Left ventricle myocardium superior (tissue), 1 donor: ENCODE measurements at places on chromosomes 13 and 19.

DNA sequence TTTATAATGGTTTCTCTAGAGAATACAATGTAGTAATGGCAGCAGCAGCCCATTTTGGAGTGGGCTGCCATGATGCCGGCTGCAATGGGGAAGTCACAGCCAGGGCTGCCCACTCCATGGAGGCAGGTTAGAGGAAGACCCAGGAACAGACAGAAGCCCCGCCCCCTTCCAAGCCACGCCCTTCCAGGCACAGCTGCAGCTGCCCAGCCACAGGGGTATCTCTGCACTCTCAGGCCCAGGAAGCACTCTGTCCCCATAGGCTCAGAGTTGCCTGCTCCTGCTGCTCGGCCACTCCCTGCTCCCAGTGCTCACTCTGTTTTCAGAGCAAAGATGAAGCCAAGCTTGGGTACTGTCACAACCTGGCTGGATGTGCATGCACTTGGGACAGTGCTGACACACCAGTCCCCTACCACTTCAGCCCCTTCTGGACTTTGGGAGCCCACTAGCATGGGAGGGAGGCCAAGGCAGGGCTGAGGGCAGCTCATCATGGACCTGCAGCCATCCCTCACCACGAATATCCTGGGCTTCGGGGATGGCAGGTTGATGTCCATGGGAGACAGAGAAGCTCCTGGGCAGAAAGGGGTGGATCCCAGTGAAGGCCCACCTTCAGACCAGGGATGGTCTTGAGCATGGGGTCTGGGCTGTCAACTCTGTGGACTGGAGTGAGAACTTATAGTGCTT is 1224.2 kb downstream of the SLITRK5 start:
- DNase-seq = no peak

GRCh38 chr13:98236197-98236596 is 59.1 kb upstream of the RNF113B start:
- no peak for DNase-seq

DNA sequence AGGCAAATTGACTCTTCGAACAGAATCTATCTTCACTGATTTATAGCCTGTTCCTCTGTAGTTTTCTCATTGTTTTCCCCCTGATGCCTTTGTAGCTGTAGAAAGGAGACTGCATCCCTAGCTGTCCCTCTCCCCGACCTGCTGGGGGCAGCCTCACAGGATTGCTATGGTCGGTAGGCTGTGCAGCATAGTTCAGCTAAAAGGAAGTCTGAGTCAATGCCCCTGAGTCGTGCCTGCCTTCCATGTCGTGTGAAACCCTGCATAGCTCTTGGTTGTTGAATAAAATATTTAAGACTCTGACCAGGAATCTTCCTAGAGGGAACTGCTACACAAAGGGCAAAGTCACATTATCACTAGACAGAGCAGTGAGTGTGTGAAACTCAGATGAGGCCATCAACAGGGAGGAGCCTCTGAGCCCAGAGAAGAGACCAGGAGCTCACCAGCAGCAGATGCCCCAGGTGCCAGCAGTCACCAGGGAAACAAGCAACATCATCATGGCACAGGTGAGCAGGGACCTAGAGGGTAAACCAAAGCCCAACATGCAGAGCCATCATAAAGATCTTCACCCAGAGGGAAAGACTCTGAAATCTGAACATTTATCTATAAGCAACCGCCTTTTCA is 108.4 kb upstream of the NBEA start:
- no peak for DNase-seq

DNA sequence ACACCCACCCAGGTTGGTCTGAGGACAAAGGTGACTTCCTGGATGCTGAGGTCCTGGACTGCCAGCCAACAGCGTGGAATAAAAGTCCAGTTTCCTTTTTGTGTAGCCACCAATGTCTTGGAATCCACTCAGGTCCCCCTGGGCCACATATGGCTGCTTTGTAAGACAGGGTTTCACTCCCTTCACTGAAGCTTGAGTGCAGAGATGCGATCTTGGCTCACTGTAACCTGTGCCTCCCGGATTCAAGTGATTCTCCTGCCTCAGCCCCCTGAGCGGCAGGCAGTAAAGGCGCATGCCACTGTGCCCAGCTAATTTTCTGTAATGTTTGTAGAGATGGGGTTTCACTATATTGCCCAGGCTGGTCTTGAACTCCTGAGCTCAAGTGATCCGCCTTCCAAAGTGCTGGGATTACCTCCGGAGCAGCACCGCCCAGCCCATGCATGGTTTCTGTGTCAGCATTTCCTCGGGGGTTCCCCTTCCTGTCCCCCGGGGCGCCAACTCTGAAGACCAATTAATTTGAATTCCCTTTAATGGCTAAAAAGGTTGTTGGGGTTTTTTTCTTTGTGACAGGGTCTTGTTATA is 17.5 kb downstream of the KANK2 start:
- DNase-seq = no peak

DNA sequence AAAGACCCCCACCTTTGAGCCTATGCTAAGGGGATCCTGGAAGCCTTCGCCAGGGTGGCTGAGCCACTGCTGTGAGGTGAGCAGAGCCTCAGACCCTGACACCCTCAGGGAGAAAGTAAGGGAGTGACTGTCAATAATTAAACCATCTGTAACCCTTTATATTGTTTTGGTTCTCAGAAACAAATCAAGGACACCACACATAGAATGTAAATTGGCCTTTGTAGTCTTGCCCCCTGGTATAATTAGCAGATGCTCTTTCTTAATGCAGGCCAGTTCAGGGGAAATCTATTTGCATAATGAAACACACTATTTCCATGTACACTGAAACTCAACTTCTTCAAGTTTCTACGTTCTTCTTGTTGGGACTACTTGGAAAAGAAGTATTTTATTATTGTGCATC is 127.7 kb upstream of the EDNRB start:
- no peak for DNase-seq

DNA sequence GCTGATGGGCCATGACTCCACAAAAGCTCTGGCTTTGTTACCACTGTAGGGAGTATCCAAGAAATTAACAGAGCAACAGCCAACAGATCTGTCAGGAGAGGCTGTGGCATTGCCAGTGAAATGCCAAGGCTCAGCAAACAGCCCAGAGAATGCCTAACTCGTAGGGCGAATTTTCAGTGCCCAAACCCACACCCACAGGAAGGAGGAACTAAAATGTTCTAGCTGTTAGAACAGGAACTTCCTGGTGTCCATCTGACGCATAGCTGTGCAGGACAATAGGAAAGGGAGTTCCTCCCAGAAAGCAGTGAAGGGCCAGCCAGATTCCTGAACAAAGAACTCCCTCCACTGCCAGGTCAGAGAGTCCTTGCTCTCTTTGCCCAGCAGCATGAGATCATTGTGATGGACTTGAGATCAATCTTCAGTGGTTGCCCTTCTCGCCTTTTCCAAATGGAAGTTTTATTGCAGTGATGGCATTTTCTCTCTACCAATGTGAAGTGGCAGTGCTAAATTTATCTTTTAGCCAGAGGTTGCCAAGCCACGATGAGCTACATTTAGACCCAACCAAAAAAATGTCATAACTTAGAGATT is 224.2 kb upstream of the STARD13 start:
- peak; percentile 40 for DNase-seq

DNA sequence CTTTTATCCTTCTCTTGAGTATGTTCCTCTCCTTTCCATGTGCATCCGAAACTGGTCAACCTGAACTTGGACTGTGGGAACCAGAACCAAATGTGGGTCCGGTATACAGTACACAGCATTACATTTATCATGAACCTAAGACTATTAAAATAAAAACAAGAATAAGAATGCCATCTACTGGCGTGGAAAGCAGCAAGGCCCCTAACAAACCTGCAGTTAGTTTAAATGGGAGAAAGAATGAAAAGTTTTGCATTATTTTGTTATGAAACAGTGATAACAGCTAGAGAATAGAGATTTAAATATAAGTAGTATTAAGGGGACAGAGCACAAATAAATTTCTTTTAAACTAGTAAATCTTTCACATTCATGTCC is 159.5 kb downstream of the RBM26 start:
- no peak for DNase-seq

- no peak for DNase-seq
Observed at GRCh38 chr19:49347835-49348234, 12.6 kb downstream of the CD37 start.

- DNase-seq = no peak
Observed at GRCh38 chr13:59681636-59682311, 482.0 kb downstream of the DIAPH3 start.

- DNase-seq = peak; percentile 72
Observed at GRCh38 chr13:75458696-75459422, 23.1 kb downstream of the TBC1D4 start.

GRCh38 chr13:23235994-23236393 is 55.2 kb downstream of the SGCG start:
- DNase-seq = no peak

- no peak for DNase-seq
Observed at GRCh38 chr13:83796364-83796763, 85.9 kb downstream of the SLITRK1 start.

DNA sequence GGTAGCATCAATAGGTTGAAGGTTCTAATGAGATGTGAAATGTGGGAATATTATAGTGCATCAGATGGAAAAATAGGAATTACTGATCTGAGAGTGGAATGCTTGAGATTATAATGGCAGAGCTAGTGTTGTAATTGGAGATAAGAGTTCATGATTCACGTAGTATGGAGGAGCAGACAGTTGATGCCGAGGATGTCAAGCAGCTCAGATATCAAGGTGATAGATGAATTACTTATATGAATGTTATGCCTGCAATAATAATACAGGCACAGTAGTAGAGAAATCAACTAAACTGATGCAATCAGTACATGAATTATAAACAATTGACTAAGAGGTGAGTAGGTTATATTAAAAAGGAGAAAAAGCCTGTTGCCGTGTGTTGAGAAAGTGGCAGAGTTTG is 793.2 kb upstream of the GPC6 start:
- DNase-seq = no peak

DNA sequence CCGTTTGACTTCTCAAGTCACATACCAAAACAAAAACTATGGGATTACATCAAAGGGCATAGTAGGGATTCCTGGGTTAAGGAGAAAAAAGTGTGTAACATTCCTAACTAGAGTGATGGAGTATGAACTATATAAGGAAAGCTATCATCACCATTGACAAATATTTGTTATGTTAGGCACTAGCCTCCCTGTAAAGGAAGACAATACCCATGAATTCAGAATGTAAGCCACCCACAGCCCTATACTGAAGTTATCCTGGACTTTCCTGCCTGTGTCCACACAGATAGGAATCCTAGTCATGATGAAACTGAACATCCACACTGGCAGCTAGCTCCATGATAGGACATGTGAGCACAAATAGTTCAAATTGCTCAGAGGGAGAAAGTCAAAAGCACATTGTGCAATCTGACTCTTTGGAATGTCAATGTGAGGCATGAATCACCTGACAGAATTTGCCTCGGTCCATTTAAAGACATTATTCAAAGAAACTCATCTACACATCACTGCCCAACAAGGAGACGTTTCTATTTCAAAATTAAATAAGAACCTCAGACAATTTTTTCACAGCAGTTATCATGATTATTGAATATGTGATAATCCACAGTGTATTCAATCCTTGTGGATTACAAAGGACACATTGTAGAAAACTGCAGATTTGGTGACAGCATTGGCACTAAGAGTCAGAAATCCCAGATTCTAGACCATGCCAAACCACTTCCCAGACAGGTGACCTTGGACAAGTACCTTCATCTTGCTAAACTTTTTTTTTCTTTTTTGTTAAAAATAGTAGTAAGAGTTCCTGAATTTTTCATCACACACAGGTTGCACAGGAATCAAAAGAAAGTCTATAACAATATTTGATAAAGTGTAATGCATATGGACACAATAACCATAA is 529.3 kb downstream of the IRS2 start:
- no peak for DNase-seq

DNA sequence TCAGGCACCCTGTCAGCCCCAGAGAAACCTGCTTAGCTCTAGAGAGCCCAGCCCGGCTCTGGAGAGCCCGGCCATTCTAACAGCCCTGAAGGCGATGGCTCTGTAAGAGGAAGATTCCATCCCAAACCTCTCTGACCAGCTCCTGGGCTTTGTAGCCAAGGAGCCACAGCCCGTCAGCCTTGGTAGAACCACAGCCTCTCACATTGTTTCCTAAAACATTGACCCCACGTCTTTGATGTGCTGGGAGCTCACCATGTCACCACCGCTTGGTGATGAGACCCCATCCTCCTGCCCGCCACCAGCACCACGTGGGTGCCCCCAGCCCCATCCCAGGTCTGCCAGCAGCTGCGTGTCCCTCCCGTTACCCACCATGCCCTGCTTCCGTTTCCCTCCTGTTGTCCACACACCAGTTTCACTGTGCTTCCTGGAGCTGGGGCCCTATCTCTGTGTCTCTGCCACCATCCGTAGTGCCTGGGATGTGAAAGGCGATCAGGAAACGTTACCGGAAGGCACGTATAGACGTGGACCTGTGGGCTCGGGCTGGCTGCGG is 94.2 kb upstream of the MCF2L start:
- peak; percentile 22 for DNase-seq

DNA sequence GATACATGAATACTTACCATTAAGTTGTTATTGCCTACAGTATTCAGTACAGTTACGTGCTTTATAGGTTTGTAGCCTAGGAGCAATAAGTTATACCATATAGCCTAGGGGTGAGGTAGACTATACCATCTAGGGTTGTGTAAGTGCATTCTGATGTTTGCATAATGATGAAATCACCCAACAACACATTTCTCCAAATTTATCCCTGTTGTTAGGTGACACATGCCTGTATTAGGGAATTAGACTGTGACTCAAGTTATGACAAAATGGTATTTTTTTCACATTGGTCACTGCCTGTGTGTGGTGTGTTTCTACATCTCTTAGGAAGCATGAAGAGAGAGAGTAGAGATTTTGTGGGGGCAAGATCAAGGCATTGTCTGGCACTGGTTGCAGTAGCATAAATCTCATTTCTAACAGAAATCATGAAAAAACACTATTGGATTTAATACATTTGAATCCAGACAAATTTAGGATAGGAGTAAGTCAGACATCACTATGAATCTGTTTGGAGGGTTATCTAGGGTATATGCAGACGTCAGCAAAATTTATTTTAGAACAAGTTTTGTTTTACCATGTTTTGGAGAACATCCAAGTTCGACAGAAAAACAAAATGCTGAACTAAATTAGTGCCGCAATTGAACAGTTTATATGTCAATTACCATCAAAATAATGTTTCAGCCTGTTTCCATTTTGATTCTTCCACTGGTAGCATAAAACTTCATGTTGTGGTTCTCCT is 332.1 kb downstream of the LMO7 start:
- DNase-seq = no peak

GRCh38 chr13:34349091-34349722 is 531.3 kb downstream of the RFC3 start:
- peak; percentile 73 for DNase-seq

DNA sequence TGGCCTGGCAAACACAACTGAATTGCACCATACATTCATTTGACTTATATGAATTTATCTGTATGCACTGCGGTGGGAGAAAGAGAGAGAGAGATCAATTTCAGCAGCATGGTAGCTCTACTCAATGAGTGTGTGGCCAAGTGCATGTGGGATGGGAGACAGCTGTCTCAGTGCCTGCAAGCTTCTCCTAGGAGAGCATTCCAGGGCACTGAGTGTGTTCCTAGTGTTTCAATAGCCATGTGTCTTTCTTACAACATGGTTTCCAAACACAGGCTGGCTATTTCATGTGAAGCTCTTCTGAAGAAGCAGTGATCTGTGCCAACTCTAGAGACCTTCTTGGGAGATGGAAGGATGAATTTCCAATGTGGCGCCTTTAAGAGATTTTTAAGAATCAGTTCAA is 43.5 kb downstream of the NEK5 start:
- no peak for DNase-seq

GRCh38 chr13:56752636-56753035 is 388.1 kb upstream of the PRR20A start:
- DNase-seq = no peak
